ENCODE measurements at places on chromosomes 5 and 9.
A peak's percentile ranks its signal among the peaks of the same experiment; 100 is the strongest.

GRCh38 chr9:109806506-109807115, 26.6 kb downstream of the PALM2AKAP2 start:
- DNase-seq = no peak

DNA sequence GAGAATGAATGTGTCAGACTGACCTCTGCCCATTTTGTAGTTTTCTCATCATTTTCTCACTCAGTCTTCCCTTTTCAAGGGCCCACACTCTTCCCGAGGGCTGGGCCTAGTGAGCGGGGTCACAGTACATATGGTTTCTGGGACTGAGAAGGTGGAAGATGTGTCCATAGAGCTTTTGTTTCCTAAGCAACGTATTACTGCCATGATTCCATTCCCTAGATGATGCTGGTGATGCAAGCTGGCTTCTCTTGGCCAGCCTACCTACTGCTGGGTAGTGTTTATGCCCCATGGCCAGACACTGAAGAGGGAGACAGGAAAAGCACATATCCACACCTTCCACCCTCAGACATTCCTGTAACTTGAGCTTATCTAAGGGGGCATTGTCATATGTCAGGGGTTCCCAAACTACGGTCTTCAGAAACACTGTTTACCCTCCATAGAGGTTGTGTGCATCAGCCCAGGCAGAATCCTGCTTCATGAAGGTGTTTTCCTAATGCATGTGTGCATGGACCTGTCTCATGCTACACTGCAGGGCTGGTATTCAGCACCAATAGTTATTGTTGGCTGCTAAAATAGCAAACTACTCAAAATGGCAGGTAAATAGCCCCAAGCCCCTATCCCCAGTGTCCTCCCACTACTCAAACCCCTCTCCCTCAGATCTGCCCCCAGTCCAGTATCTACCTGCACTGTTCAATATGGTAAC, 9.5 kb downstream of the IRF1 start:
- no peak for DNase-seq

GRCh38 chr5:133404724-133405123, 207.6 kb downstream of the FSTL4 start:
- DNase-seq = no peak

DNA sequence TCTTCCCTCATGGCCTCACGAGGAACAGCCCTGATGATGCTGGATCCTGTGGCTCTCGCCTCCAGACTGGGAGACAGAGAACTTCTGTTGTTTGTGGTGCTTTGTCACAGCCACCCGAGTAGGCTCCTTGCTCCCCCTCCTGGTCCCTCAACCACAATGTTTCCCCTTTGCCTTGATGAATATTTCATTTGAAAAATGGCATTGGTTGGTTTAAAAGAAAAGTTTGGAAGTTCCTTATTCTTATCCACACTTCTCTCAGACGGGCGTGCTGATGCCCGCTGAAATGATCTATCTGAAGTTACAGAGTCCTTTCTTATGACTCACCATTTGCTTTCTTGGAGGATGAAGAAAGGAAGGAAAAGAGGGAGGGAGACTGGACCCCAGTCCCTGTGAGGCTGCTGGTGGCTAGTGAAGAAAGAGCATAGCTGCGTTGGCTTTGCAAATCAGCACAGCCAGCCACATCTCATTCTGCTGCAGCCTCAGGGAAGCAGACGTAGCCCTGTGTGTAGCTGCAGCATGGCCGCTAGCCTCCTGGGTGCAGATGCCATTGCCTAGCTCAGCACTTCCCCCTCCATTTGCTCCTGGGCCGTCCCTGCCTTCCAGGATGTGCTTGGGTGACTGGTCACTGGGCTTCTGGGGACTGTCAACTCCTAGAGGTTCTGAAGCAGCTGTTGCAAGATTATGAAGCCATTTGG, 185.9 kb downstream of the ERCC6L2 start:
- peak; percentile 21 for DNase-seq

DNA sequence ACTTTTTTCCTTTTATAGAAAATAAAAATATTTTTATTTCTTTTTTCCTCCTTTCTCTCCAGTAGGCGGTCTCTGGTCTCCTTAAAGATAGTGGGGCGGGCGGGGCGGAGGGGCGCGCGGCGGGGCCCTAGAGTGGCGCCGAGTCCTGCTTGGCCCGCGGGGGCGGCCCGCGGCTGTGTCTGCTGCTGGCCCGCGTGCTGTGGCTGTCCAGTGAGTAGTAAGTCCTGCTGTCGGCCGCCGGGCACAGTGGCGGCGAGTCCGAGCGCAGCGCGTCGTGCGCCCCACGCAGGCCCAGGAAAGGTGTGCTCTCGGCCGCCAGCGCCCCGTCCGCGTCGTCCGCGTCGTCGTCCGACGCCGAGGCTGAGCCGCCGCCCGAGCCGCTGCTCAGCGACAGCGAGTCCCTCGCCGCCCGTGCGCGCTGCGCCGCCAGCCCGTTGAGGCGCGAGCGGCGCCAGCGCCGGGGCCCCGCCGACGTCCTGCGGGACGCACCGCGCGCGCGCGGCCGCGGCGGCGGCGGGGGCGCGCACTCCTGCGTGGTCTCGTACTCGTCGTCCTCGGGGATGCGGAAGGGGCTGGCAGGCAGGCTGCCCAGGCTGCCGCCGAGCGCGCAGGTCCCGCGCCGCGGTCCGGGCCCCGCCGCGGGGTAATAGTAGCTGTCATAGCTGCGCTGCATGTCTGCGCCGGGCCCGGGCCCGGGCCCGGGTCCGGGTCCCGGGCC, 52.3 kb downstream of the PSD2 start:
- DNase-seq = no peak

DNA sequence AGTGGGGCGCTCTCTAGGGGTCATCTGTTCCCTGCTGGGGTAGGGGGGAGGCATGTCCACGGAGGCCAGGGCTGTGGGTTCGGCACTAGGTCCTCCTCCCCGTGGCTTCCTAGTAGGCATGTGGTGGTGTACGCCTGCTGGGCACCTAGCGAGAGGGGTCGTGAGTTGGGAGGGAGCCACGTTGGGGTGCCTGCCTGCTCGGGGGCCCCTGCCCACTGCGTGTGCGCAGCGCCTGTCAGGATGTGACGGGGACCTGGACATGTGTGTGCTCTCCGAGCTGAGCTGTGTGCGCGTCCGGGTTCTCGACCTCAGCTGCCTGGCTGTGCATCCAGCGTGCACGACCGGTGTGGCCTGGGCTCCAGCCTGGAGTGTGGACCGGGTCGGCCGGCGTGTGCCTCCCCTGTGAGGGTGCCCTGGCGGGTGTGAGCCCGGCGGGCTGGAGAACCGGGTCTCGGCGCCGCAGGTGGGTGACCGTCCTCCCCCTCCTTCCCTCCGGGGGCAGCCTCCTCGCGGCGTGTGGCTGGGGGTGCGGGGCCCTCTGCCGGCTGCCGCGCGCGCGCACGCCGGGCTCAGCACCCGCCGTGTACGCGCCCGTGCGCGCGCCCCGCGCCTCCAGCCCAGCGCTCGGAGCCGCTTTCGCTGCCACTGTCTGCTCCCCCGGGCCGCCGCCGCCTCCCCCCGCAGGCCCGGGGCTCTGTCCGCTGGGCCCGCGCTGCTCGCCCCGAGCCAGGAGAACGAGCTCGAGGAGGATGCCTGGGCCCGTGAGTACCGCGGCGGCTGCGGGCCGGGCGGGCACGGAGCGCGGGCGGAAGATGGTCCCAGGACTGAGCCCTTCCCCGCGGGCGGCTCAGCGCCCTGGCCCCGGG, at the start of gene PRR7:
Gene PRR7, plus strand, starts transcription at position 615 of the 866 bp plus-strand sequence. CDS start 8,254 bp downstream, outside the sequence.
- DNase-seq = no peak

GRCh38 chr5:30604648-30605262, 588.7 kb upstream of the CDH6 start:
- no peak for DNase-seq

Measured in HepG2 (cell line).